ENCODE measurements at places on chromosomes 2 and 18.

DNA sequence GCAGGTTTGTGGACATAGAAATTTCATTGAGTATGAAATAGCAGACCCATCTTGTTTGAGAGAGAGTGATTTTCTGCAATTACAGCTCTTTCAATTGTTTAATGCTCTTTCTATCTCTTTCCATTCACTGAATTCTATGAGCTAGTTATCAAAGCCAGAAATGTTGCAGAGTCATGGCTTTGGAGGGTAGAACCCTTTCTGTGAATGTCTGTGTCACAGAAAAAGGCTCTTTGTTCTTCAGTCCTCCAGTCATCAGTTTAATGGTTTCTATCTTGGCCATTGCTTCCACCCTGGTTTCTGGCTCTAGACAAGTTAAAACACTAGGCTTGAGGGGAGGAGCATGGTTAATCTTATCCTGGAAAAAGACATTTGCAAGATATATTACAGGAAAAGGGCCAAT, 655.0 kb downstream of the STK39 start:
- DNase-seq: no peak

GRCh38 chr2:68660658-68661057, 17.3 kb downstream of the PROKR1 start:
- no peak for DNase-seq

GRCh38 chr18:40531051-40531450, 1424.0 kb upstream of the PIK3C3 start:
- no peak for DNase-seq

GRCh38 chr2:29949042-29949441, 27.7 kb upstream of the ALK start:
- no peak for DNase-seq

GRCh38 chr2:131023758-131024157, 69.5 kb downstream of the FAM168B start:
- DNase-seq: no peak

GRCh38 chr18:49067071-49067470, 116.3 kb upstream of the SMAD7 start:
- DNase-seq: no peak

DNA sequence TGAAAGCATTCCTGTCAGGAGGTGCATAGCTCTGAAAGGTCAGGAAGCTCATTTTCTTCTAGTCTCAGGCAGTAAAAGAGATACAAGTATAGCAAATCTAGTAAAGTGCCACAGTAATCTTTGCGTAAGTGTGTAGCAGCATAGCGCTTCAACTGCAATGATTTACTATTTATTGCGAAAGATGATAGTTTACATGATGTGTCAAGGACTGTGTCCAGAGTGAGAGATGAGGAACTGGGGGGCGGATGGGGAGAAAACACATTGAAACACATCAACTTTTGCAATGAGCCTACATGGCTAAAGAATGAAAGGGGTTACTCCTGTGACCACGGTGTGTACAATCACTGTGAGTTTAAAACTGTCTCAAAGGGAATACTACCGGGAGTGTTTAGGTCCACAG, 644.4 kb downstream of the GALR1 start:
- no peak for DNase-seq

Data from activated CD4-positive, alpha-beta T cell treated with anti-CD3 and anti-CD28 coated beads, Interleukin-2, amount 50 U/mL, for 48 hours (primary cell).